Stomach (tissue), 19 donors: ENCODE measurements at places on chromosomes 5 and 9.

DNA sequence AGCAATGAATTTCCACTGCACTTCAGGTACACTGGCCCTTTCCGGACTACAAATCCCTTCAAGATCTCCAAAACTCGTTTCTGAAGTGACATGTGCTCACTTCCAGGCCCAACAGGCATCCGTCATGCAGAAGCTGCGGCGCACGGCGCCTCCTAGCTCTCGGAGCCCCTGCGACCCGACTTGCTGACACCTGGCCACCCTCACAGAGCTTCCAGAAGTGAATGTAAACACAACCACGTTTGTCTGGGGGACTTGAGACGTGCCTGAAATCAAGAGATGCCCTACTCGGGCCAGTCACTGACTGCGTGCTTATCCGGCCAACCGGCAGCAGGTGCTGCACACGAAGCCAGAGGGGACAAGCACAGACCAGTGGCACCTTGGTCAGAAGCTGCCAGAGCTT, 4.9 kb upstream of the LHX3 start:
- H3K36me3 ChIP-seq = peaks cover 75% of the 10 kb centered on the region
- H3K27me3 ChIP-seq = peaks cover 11% of the 10 kb centered on the region
- no peak overlapping the region for H3K4me3 ChIP-seq
- peaks cover 5% of the 10 kb centered on the region for H3K4me1 ChIP-seq
- H3K27ac ChIP-seq = no peak overlapping the region
- no peak for DNase-seq

- H3K27ac ChIP-seq = no peak overlapping the region
- H3K36me3 ChIP-seq = no peaks in the 10 kb centered on the region
- peak; percentile 53 for DNase-seq
- H3K4me1 ChIP-seq = peaks cover 24% of the 10 kb centered on the region
- H3K4me3 ChIP-seq = peak overlapping the region; percentile 23
Observed at GRCh38 chr5:68534131-68534940, 318.8 kb downstream of the PIK3R1 start.

DNA sequence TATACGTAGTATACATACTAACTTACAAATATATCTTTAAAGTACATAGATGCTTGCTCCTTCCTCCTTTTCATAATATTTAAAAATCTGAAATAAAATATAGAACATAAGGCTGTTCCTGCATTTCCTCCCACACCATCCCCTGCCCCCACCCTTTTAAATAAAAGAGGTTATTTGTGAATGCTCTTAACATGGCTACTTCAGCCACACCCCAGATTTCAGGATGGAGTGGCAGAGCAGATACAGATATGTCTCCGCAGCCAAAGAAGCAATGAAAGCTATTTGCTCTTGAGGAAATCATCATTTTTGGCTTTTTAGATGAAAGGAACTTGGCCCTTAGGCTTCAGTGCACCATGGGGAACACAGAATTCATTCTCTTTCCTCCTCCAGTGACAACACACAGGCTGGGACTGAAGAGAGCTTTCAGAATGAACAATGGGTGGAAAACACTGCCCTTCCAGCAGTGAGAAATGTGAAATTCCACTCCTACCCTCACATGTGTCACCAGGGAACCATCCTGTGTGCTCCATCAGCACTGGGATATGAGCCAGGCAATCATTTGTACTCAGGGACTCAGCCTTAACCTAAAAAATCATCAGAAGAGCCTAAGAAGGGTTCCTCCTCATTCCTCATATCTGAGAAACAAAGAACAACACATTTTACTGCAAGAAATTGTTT, 134.3 kb downstream of the PPP2R2B start:
- H3K27ac ChIP-seq = no peak overlapping the region
- peak; percentile 73 for DNase-seq
- no peaks in the 10 kb centered on the region for H3K27me3 ChIP-seq

DNA sequence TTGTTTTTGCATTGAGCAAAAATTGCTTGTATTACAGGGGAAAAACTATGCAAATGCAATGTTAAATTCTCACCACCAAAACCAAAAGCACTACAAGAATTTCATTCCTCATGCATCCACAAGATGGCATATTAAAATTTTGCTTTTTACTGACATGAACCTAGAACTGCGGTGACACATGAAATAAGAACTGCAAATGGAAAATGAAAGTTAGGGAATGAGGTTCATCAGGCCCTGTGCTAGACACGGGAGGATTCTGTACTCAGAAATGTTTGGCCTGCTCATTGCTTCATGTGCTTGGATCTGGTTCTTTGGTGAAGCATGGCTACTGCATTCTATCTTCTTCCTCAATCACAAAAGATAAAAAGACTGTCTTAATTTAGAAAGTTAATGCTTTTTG, 9.1 kb upstream of the RFK start:
- H3K27me3 ChIP-seq = no peaks in the 10 kb centered on the region
- peaks cover 13% of the 10 kb centered on the region for H3K4me1 ChIP-seq
- H3K36me3 ChIP-seq = no peaks in the 10 kb centered on the region

DNA sequence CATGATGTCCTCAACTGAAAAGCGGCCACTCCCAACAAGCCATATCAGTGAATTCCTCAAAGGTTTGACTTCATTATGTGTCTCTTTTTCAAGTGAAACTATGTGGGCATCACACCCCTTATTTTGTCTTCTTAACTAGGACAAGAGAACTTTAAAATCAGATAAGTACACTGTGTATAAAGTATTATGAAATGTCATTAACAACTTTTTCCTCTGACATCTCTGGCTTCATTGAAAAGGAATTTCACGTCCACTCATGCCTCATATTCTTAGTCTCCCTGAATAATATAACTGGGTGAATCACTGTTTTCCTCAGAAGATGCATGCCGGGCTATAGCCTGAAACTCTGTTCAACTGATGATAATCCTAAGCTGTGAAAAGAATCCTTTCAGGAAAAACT, 415.8 kb downstream of the ACTL7B start:
- H3K27ac ChIP-seq = no peak overlapping the region
- no peak overlapping the region for H3K4me3 ChIP-seq
- no peaks in the 10 kb centered on the region for H3K27me3 ChIP-seq
- no peak for DNase-seq
- H3K36me3 ChIP-seq = no peaks in the 10 kb centered on the region
- peaks cover 19% of the 10 kb centered on the region for H3K4me1 ChIP-seq

DNA sequence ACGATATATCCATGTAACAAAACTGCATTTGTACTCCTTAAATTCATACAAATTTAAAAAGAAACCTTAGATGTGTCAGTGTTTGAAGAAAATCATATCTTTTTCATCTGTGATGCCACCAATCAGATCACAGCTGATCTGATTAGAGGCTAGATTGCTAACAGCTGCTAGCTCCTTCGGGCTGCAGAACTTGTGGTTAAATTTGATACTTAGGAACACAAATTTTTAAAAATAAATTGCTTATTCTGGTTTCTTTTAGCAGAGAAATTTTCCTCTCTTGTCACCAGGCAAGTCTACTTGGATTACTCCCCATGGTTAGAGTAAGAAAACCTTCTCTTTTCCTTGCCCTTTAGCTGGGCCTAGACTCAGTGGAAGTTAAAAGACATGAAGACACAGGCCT, 94.6 kb upstream of the RANBP6 start:
- H3K4me1 ChIP-seq = peaks cover 7% of the 10 kb centered on the region
- no peak overlapping the region for H3K27ac ChIP-seq
- no peak overlapping the region for H3K4me3 ChIP-seq
- DNase-seq = no peak
- H3K36me3 ChIP-seq = no peaks in the 10 kb centered on the region
- no peaks in the 10 kb centered on the region for H3K27me3 ChIP-seq

DNA sequence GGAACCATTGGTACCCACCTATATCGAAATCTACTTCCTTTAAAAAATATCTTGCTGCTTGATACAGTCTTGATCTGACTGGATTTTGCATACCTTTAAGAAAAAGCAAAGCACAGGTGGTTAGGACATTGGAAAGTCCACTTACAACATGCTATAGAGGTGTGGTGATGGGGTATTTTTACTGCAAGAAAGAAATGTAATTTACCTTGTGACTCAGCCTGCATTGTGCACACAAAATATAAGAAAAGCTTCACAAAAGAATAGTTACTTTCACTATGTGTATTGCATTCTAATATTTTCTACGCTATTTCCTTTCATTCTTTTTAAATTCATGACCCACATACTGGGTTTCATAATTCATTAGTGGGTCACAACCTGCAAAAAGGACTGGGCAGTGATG, 236.2 kb upstream of the RASEF start:
- no peak for DNase-seq
- no peaks in the 10 kb centered on the region for H3K36me3 ChIP-seq
- peaks cover 7% of the 10 kb centered on the region for H3K4me1 ChIP-seq
- no peak overlapping the region for H3K27ac ChIP-seq

DNA sequence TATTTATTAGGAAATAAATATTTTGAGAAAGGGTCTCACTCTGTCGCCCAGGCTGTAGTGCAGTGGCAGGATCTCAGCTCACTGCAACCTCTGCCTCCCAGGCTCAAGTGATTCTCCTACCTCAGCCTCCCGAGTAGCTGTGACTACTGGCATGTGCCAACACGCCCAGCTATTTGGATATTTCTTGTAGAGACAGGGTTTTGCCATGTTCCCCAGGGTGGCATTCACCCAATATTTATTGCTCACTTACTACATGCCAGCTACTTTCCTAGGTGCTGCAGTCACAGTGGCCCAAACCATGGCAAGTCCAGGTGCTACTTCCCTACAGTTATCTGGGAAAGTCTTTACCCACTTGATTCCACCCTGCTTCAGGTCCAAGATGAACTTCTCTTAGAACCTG, 8.3 kb upstream of the MED7 start:
- H3K36me3 ChIP-seq = no peaks in the 10 kb centered on the region
- no peak for DNase-seq
- H3K27ac ChIP-seq = no peak overlapping the region
- H3K27me3 ChIP-seq = no peaks in the 10 kb centered on the region
- no peak overlapping the region for H3K4me3 ChIP-seq

GRCh38 chr5:149045089-149045460, 17.8 kb downstream of the SH3TC2 start:
- no peak overlapping the region for H3K27ac ChIP-seq
- no peaks in the 10 kb centered on the region for H3K27me3 ChIP-seq
- H3K4me1 ChIP-seq = no peaks in the 10 kb centered on the region
- no peak for DNase-seq
- no peak overlapping the region for H3K4me3 ChIP-seq

DNA sequence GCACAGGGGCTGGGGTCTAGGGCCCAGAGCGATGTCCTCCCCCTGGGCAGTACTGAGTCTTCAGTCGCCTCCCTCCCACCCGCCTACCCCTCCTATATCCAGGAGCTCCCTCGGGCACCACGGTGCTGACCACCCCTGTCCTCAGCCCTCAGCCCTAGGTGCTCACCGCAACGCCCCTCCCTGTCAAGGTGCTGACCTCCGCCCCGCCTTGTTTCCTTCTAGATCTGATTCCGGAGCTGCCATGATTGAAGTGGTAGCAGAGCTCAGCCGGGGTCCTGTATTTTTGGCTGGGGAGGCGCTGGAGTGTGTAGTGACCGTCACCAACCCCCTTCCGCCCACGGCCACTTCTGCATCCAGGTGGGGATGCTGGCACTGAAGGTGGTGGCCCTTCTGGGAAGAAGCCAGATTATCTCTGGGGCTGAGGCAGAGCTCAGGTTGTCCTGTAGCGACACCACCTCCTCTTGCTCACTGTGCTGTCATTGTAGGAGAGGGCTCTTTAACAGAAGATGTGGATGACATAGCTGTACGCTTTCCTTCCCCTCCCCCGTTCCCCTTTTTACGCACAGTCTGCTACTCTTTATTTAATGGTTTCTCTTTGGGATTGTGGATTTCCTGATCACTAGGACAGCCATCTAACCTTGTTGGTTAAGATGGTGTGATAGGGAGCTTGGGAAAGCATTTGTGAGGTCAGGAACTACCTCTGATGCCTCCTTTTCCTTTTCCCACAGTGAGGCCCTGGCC, 598 bp downstream of the RGP1 start:
- DNase-seq = peak; percentile 78
- peaks cover 54% of the 10 kb centered on the region for H3K4me1 ChIP-seq
- peak overlapping the region; percentile 96 for H3K27ac ChIP-seq
- no peaks in the 10 kb centered on the region for H3K27me3 ChIP-seq
- peak overlapping the region; percentile 75 for H3K4me3 ChIP-seq

DNA sequence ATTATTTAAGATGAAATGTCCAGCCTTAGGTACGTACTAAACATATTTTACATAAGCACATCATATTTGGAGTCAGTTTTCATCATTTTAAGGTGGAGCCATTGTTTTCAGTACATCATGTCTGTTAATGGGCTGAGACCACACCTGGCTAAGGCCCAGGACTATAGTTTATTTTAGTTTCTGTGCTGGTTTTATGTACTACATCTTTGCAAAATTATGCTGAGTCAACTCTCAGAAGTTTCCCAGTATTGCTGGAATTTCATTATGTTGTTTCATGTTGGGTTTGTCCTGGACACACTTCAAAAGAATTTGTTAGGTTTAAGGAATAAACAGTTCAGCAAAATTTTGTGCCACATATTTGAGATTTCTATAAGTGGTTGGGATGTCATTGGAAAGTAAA, 171.2 kb downstream of the CCDC171 start:
- no peak for DNase-seq
- H3K4me3 ChIP-seq = no peak overlapping the region
- H3K27ac ChIP-seq = no peak overlapping the region
- no peaks in the 10 kb centered on the region for H3K4me1 ChIP-seq
- H3K27me3 ChIP-seq = no peaks in the 10 kb centered on the region
- peaks cover 5% of the 10 kb centered on the region for H3K36me3 ChIP-seq

- H3K27ac ChIP-seq = peak within 1 kb of the TSS; percentile 96
- peaks cover 24% of the 10 kb centered on the region for H3K4me1 ChIP-seq
- DNase-seq = peak; percentile 91
- H3K27me3 ChIP-seq = no peaks in the 10 kb centered on the region
Observed at GRCh38 chr9:104093647-104094533, at the start of gene SMC2. TSS of gene SMC2 (plus strand) at chr9:104094309. CDS start at chr9:104095385, 1,076 bp downstream.

GRCh38 chr9:18482371-18482770, 8.4 kb downstream of the ADAMTSL1 start:
- no peak overlapping the region for H3K4me3 ChIP-seq
- H3K27ac ChIP-seq = no peak overlapping the region
- DNase-seq = no peak
- no peaks in the 10 kb centered on the region for H3K27me3 ChIP-seq
- no peaks in the 10 kb centered on the region for H3K4me1 ChIP-seq

- no peak overlapping the region for H3K4me3 ChIP-seq
- no peak overlapping the region for H3K27ac ChIP-seq
- no peaks in the 10 kb centered on the region for H3K4me1 ChIP-seq
- peak; percentile 2 for DNase-seq
- H3K36me3 ChIP-seq = no peaks in the 10 kb centered on the region
Observed at GRCh38 chr9:101073122-101073521, 44.6 kb downstream of the PLPPR1 start.

DNA sequence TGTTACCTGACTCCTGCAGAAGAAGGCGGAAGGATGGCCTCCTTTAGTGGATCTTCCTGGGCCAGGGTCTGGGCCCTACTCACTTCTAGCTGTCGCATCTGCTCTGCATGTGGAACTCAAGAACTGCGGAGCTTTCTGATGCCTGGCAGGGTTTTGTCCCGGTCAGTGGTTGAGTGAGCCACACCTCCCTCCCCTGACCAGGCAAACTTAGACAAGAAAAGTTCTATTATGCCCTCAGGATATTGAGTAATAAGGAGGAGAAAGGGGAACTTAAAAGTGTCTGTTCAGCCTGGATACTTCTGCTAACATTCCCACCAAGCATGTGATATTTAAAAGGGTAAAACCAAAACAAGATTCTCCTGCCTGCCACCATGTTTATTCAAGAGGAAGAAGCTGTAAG, at the start of gene FYB1:
Gene FYB1 (minus strand): TSS at position 127 of the 400 bp plus-strand sequence. CDS start 16,603 bp downstream, outside the sequence.
- peaks cover 9% of the 10 kb centered on the region for H3K4me1 ChIP-seq
- DNase-seq = peak; percentile 38
- no peaks in the 10 kb centered on the region for H3K27me3 ChIP-seq
- H3K4me3 ChIP-seq = peak within 1 kb of the TSS; percentile 2
- no peaks in the 10 kb centered on the region for H3K36me3 ChIP-seq
- H3K27ac ChIP-seq = no peak within 1 kb of the TSS
